ENCODE measurements at places on chromosomes 6 and 20.

DNA sequence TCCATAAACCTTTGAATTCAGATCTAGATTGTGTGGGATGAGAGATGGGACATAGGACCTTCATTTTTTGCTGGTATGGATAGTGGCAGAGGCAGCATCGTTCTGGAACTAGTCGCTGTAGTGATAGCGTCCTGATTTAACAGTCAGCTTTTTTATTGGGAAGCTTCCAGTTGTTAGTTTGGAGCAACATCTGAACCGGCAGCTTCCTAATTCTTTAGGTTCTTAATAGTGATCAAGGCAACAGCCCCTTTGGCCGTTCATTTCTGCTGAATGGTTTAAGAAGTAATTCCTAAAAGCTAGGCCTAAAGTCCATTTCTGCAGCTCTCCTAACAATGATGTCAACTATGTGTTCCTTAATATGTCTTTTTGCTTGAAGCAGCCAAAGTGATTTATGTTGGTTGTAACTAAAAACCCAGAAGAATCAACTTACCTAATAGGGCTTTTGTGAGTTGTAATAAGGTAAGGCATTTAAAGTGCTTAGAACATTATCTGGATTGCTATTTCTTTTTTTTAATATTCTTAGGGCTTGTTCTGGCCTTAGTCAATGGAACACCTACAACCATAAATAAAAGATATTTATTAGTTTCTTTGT is 90.3 kb downstream of the SHLD1 start:
- DNase-seq: no peak

DNA sequence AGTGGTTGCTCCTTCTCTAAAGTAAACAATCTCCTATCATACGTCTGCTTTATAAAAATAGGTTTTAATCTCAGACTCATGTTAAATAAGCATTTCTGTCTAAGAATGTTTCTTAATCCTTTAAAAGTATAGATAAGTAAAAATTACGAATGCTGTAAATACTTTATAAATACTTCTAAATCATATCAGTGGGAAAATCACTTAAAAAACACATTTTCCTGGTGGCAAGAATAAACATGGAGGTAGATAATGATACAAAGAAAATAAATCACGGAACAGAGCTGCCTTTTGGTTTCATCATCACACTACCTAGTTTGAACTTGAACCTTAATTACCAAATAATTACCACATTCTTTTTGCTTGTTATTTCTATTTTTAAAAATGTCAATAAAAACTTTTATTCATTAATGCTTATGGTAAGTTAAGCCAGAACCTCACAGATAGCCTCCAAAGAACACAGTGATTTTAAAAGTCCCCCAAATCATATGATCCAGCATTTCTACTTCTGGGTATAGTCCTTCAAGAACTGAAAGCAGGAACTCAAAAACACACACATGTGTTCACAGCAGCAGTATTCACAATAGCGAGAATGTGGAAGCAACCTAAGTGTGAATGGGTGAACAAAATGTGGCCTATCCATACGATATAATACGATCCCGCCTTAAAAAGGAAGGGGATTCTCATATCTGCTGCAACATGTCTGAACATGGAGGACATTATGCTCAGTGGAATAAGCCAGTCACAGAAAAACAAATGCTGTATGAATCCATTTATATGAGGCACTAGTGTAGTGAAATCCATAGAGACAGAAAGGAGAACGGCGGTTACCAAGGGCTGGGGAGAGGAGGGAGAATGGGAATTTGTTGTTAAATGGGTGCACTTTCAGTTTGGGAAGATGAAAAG is 72.4 kb downstream of the SLC22A23 start:
- DNase-seq: no peak

GRCh38 chr6:25389471-25389870 is 110.3 kb downstream of the CARMIL1 start:
- no peak for DNase-seq

DNA sequence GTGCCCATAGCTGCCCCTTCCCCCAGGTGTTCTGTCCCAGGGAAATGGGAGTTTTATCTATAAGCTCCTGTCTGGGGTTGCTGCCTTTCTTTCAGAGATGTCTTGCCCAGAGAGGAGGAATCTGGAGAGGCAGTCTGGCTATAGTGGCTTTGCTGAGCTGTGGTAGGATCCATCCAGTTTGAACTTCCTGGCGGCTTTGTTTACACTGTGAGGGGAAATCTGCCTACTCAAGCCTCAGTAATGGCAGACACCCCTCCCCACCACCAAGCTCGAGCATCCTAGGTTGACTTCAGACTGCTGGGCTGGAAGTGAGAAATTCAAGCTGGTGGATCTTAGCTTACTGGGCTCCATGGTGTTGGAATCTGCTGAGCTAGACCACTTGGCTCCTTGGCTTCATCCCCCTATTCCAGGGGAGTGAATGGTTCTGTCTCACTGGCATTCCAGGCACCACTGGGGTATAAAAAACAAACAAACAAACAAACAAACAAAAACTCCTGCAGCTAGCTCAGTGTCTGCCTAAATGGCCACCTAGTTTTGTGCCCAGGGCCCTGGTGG is 24.0 kb downstream of the TNFAIP3 start:
- no peak for DNase-seq

GRCh38 chr6:119226089-119226488 is 123.5 kb downstream of the MAN1A1 start:
- DNase-seq: no peak

GRCh38 chr6:137490961-137491360 is 3.2 kb downstream of the OLIG3 start:
- DNase-seq: no peak

- DNase-seq: no peak
Measured at GRCh38 chr6:39335780-39336545, 13.5 kb upstream of the KCNK16 start.

Measured in ecto neural progenitor cell (in vitro differentiated cells).